ENCODE measurements at places on chromosomes 7 and 10. TPM values are rescaled to one million over a fixed set of nuclear protein-coding genes. Genes with fewer than 3 reads are reported as not detected.

SLC13A1 gene
- not detected for total RNA-seq

TNKS2 gene
- total RNA-seq: 34.4 TPM

PTPRZ1 gene
- not detected for total RNA-seq

CDK1 gene
- total RNA-seq: 5.2 TPM

TMEM139 gene
- total RNA-seq: not detected

Data from cardiac ventricle fibroblast (primary cell).